ENCODE measurements at places on chromosomes 1 and 21.

- DNase-seq, result no peak
These were observed 85.6 kb upstream of the WNT4 start for GRCh38 chr1:22228505-22228911.

DNA sequence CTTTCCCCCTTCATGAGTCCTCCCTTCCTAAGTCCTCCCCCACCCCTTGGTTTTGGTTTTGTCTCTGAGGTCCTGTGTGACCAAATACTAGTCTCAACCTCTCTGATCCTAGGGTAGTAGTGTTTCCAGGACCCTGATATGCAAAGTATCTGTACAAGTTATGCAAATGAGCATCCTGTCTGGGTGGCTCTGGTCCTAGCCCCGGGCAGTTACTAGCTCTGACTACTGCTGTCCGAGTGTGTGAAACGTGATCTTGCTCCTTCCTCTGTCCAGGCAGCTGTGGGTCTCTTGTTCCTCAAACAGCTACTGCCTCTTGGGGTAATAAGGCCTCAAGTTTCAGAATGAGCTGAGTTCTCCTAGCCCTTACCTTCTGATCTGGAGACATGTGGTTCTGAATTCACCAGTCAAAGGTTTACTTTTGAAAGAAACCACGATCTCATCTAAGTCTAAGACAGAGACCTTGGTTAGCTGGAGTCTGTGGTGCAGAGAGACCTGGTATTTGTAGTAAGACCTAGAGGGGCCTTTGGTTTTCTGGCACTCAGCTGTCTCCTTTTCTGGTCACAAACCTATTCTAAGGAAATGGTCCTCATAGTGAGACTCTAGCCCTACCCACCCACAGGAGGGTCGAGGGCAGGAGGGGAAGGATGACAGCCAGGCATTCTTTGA lies 31.0 kb upstream of the IL19 start:
- DNase-seq, result no peak

GRCh38 chr1:240122639-240123613 lies 31.2 kb downstream of the FMN2 start:
- DNase-seq, result no peak

DNA sequence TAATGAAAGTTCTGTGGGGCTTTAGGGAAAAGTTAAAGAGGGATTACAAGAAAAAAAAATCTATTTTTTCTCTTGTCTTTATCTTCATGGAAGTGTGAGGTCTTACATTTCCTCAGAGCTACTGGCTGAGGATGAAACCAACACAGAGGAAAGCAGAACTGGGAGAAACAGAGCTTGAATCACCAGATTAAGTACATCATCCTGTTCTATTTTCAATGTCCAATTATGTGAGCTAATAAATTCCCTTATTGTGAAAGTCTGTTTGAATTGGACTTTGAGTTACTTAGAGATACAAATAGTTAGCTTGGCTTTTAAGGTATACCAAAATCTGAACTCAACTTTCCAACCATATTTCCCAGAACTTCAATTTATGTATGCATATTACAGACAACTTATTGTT lies 69.2 kb downstream of the LPGAT1 start:
- no peak for DNase-seq

- no peak for DNase-seq
These were observed 129.9 kb downstream of the SLC30A10 start for GRCh38 chr1:219798283-219799030.

GRCh38 chr1:85501355-85501898 lies 36.5 kb upstream of the DDAH1 start:
- DNase-seq, result no peak

DNA sequence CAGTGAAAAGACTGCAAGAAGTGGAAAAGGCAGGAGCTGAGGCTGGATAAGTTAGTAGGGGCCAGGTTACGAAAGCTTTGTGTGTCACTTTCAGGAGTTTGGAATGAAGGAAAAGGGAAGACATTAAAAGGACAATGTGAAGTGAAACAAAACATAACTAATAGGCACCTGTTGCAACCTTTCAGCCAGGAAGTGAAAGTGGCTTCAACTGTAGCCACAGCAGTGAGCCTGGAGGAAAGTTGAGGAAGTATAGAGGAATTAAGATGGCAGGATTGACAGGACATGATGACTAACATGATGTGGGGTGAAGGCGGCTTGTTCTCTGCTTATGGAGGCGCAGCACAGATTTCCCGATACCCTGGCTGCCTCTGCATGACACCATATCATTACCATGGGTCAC lies 68.9 kb downstream of the C4BPA start:
- DNase-seq, result no peak
